ENCODE measurements at places on chromosomes 3 and 15.

GRCh38 chr15:31151301-31152233 lies 50.0 kb upstream of the TRPM1 start:
- no peak overlapping the region for H3K27ac ChIP-seq
- no peak overlapping the region for H3K4me3 ChIP-seq
- H3K27me3 ChIP-seq = no peaks in the 10 kb centered on the region
- no peak for DNase-seq
- H3K4me1 ChIP-seq = no peaks in the 10 kb centered on the region

DNA sequence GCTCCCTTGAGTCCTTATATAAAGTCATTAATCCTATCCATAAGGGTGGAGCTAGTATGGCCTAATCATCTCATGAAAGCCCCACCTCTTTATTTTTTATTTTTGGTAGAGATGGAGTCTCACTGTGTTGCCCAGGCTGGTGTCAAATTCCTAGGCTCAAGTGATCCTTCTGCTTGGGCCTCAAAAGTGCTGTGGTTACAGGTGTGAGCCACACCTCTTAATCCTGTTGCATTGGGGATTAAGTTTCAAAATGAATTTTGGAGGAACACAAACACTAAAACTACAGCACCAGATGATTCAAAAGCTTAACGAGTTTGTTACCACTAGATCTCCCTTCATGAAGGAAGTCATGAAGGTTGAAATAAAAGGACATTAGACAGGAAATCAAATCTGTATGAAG lies 27.7 kb downstream of the RAB7A start:
- no peak overlapping the region for H3K27ac ChIP-seq
- H3K4me1 ChIP-seq = no peaks in the 10 kb centered on the region
- DNase-seq = no peak
- no peaks in the 10 kb centered on the region for H3K36me3 ChIP-seq

- no peaks in the 10 kb centered on the region for H3K36me3 ChIP-seq
- H3K27ac ChIP-seq = no peak overlapping the region
- no peaks in the 10 kb centered on the region for H3K4me1 ChIP-seq
- no peaks in the 10 kb centered on the region for H3K27me3 ChIP-seq
These were observed 86.8 kb upstream of the CMSS1 start for GRCh38 chr3:99730870-99731269.

DNA sequence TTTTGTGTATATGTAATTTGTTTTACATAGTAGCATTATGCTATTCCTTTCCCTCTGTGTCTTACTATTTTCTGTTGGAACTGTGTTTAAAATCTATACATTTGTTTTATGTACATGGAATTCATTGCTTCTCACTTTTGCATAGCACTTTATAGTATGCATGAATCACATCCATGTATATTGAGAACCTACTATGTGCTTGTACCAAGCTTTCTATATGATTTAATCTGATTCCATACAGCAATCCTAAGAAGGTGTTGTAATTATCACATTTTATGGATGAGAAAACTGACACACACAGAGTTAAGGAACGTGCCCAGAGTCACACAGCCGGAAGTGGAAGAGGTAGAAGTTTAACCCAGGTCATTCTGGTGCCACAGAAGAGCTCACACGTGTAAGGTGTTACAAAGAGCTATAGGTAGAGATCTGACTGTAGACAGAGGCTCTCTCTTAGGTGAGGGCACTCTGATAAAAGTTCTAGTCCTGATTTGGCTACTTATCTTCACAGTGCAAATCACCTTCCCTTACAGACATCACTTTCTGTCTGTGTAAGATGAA lies 3.5 kb upstream of the SMAD3 start:
- no peaks in the 10 kb centered on the region for H3K27me3 ChIP-seq
- no peak overlapping the region for H3K4me3 ChIP-seq
- peak; percentile 38 for DNase-seq
- peaks cover 62% of the 10 kb centered on the region for H3K4me1 ChIP-seq
- H3K36me3 ChIP-seq = no peaks in the 10 kb centered on the region

DNA sequence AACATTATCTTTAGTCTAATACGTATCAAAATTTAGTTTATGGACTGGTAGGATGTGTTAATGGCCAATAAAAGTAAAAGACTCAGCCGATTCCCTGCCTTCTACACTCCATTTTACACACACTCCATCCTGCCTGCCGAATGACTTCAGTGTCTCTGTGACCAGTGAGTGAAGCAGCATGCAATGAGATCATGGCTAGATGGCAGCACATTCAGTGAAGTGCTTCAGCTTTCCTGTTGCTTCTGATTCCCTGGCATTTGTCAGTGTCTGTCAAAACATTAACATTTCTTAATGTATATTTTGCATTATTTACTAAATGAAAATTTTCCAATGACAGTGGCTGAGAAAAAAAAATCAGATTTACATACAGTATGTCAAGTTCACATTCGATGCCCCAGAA lies 412.0 kb downstream of the FHIT start:
- H3K27ac ChIP-seq = no peak overlapping the region
- H3K36me3 ChIP-seq = no peaks in the 10 kb centered on the region
- peaks cover 12% of the 10 kb centered on the region for H3K4me1 ChIP-seq
- no peak overlapping the region for H3K4me3 ChIP-seq

DNA sequence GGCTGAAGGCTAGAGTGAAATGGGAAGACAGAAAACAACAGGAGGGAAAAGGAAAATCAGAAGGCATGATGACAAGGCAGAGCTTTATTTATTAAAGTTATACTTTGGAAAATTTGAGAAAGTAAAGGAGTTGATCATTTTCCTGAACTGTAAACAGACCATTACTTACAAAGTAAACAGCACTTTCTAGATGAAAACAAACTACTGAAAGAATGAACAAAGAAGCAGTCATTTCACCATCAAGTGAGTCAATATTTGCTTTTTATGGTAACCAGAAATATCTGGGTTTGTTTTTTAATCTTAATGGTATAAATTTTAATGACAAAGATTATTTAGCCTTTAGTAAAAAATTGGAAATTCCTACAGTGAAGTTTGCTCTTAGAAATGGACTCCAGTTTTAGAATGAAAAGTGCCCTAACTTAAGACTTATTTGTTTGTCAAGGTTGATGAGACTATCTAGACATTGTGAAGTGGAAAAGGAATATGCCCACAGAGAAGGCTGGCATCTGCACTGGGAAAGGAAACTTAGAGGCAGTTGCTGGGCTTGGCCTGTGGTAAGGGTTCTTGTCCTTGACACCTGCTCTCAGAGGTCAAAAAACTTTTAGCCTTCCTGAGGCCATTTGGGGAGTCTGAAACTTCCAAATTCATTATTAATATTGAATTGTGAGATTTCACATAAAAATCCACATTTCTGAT lies 47.2 kb downstream of the SPTSSB start:
- H3K4me3 ChIP-seq = no peak overlapping the region
- H3K36me3 ChIP-seq = no peaks in the 10 kb centered on the region
- no peaks in the 10 kb centered on the region for H3K27me3 ChIP-seq
- H3K27ac ChIP-seq = no peak overlapping the region
- no peaks in the 10 kb centered on the region for H3K4me1 ChIP-seq
- DNase-seq = no peak

- H3K4me3 ChIP-seq = no peak overlapping the region
- H3K36me3 ChIP-seq = no peaks in the 10 kb centered on the region
- H3K27ac ChIP-seq = peak overlapping the region; percentile 31
- H3K27me3 ChIP-seq = no peaks in the 10 kb centered on the region
- peaks cover 2% of the 10 kb centered on the region for H3K4me1 ChIP-seq
These were observed 124.6 kb downstream of the AKAP13 start for GRCh38 chr15:85504749-85505676.

DNA sequence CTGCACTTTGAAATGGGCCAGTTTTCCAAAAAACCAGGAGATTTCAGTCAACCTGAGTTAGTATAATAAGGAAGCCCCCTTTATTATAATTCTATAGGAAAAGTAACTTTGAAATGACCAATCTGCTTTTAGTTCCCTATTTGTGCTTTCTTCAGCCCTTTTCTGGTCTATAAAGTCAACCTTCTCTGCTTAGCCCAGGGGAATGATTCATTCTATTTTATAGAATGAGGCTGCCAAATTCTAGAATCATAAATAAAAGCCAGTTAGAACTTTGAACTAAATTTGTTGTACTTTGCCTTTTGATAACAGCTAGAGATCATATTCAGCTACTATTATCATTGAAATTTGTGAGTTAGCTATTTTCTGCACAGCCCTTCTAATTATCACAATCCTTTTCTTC lies 24.7 kb downstream of the CIP2A start:
- H3K27ac ChIP-seq = no peak overlapping the region
- no peak for DNase-seq
- H3K36me3 ChIP-seq = no peaks in the 10 kb centered on the region
- H3K4me3 ChIP-seq = no peak overlapping the region
- H3K27me3 ChIP-seq = no peaks in the 10 kb centered on the region

GRCh38 chr3:108183181-108183580 lies 39.0 kb downstream of the IFT57 start:
- H3K4me3 ChIP-seq = no peak overlapping the region
- no peak overlapping the region for H3K27ac ChIP-seq
- no peaks in the 10 kb centered on the region for H3K36me3 ChIP-seq
- no peak for DNase-seq
- no peaks in the 10 kb centered on the region for H3K27me3 ChIP-seq

DNA sequence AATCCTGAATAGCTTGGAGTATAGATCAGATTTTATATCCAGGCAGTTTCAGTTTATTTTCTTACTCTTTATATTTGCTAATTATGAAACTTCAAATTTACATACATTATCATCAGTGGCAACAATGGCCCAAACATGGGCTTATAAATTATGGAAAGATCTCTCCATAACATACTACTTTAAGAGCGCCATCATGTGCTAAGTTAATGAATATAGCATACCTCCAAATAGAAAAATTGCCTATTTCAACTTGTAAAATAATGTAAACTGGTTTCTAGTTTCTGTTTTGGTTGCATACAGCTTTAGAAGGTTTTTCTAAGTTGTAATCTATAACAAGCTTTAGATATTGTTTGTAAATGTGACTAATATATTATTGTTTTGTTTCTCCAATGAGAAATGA lies 531.3 kb upstream of the UBE2E2 start:
- no peaks in the 10 kb centered on the region for H3K4me1 ChIP-seq
- DNase-seq = no peak
- no peaks in the 10 kb centered on the region for H3K27me3 ChIP-seq
- no peak overlapping the region for H3K27ac ChIP-seq

- peaks cover 5% of the 10 kb centered on the region for H3K4me1 ChIP-seq
- no peak overlapping the region for H3K4me3 ChIP-seq
- H3K36me3 ChIP-seq = no peaks in the 10 kb centered on the region
- H3K27ac ChIP-seq = no peak overlapping the region
- DNase-seq = no peak
These were observed 101.3 kb downstream of the DGKG start for GRCh38 chr3:186260726-186261125.

DNA sequence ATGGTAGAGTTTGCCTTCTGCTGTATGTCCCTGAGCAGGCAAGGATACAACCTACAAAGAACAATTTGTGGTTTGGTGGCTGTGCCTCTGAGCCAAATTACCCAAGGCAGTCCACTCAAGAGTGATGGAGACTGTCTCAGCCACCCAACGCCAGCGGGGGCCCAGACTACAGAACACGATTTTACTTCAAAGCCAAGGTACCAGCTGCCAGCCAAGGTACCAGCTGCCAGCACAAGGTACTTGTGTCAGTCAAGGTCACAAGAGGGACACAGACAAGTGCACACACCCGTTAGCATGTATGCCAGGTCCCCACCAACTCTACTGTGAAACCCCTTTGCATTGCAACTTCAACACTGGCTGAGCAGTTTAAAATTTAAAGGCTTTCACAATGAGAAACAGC lies 23.5 kb downstream of the COLQ start:
- no peak overlapping the region for H3K4me3 ChIP-seq
- H3K36me3 ChIP-seq = no peaks in the 10 kb centered on the region
- no peak overlapping the region for H3K27ac ChIP-seq
- peaks cover 8% of the 10 kb centered on the region for H3K4me1 ChIP-seq

DNA sequence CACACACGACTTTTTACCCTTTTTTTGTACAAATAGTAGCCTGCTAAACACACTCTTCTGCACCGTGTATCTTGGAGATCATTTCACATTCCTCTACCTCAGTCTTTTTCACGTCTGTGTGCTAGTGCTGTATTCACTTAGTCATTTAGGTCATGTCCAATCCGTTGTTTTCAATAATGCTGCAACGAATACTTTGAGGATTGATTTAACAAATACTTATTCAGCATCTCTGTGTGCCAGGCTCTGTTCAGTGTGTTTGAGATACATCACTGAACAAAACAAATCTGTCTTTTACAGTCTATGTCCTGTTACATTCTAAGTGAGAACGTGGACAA lies 882 bp downstream of the JMJD7 start:
- H3K27ac ChIP-seq = no peak overlapping the region
- H3K36me3 ChIP-seq = no peaks in the 10 kb centered on the region
- no peaks in the 10 kb centered on the region for H3K27me3 ChIP-seq
- peak overlapping the region; percentile 65 for H3K4me3 ChIP-seq
- peaks cover 28% of the 10 kb centered on the region for H3K4me1 ChIP-seq
- no peak for DNase-seq

- H3K27me3 ChIP-seq = no peaks in the 10 kb centered on the region
- no peak overlapping the region for H3K27ac ChIP-seq
- H3K4me3 ChIP-seq = no peak overlapping the region
- H3K4me1 ChIP-seq = no peaks in the 10 kb centered on the region
- no peaks in the 10 kb centered on the region for H3K36me3 ChIP-seq
These were observed 29.1 kb upstream of the LMCD1 start for GRCh38 chr3:8472549-8472948.

GRCh38 chr3:158107605-158108444 lies 1.6 kb upstream of the SHOX2 start:
- H3K27me3 ChIP-seq = peaks cover 46% of the 10 kb centered on the region
- no peaks in the 10 kb centered on the region for H3K36me3 ChIP-seq
- H3K4me1 ChIP-seq = peaks cover 42% of the 10 kb centered on the region
- DNase-seq = no peak

DNA sequence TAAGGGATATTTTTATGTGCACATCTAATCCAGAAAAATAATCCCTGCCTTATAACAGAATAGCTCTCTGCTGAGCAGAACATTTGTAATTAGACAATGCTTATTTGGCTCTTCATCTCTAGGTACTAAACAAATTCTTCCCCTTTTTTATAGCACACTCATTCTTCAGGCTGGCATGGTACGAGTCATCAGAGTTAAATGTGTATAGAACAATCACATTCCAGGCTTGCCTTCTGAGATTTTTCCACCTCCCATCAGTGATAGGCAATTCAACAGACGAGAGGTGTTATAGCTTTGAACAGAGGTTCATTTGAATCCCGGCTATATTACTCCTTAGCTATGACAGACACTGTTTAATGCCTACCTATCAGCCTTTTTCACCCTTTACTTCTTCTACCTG lies 21.4 kb upstream of the SPPL2A start:
- H3K27ac ChIP-seq = no peak overlapping the region
- no peak for DNase-seq
- H3K27me3 ChIP-seq = no peaks in the 10 kb centered on the region
- no peaks in the 10 kb centered on the region for H3K36me3 ChIP-seq
- no peak overlapping the region for H3K4me3 ChIP-seq

DNA sequence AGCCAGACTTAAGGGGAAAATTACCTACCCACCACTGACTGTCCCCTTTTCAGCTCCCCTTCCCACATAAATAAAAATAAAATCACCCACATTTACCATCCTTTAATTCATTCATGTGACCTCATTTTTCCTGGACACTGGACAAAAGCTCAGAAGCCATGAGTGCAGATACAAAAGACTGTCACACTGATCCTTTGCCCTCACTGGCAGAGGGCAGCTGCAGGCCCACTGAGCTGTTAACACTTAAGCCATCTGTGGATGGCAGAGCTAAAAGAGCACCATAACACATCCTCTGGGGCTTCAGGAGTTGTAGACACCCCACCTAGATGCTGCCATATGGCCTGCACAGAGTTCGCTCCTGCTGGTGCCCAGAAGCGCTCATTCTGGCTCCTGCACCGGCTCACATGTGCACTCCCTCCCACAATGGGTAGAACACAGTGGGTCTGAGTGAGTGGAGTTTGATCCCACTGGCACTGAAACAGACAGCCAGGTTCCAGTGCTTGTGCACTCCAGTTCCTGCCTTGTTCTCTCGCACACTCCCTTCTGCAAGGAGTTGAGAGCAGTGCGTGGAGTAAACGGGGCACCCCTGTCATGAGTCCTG lies 38.8 kb downstream of the EDC3 start:
- H3K4me1 ChIP-seq = peaks cover 32% of the 10 kb centered on the region
- no peak overlapping the region for H3K27ac ChIP-seq
- H3K4me3 ChIP-seq = no peak overlapping the region
- no peaks in the 10 kb centered on the region for H3K27me3 ChIP-seq

Measured in body of pancreas (tissue), 4 donors.